ENCODE measurements at places on chromosomes 5 and 9.

DNA sequence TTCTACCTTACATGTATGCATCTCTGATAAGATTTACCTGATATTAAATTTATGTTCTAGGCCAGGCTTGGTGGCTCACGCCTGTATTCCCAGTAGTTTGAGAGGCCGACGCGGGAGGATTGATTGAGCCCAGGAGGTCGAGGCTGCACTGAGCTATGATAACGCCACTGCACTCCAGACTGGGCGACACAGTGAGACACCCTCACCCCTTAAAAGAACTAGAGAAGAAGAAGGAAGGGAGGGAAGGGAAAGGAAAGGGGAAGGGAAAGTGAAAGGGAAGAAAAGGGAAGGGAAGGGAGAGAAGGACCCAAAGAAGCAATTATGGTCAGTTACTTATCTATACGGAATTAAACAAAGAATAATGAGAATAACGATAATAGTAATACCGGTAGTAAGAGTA is 1.2 kb upstream of the RFK start:
- DNase-seq: no peak

DNA sequence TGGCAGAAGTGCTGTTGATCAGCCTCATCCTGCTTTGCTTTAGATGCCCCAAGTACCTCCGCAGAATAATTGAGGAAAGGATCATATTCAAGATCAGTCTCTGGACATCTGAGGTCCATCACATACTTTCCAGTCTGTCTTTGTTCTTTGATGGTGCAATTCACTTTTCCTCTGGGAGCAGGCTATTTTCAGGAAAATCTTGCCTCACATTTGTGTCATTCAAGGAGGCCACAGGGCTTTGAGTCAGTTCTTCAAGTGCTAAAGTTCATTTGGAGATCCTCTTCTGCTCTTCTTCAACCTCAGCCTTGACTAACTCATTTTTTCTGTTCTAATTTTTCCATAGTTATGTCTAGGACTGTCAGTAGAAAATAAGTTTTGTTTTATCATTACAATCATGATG is 18.6 kb downstream of the EQTN start:
- DNase-seq: no peak

DNA sequence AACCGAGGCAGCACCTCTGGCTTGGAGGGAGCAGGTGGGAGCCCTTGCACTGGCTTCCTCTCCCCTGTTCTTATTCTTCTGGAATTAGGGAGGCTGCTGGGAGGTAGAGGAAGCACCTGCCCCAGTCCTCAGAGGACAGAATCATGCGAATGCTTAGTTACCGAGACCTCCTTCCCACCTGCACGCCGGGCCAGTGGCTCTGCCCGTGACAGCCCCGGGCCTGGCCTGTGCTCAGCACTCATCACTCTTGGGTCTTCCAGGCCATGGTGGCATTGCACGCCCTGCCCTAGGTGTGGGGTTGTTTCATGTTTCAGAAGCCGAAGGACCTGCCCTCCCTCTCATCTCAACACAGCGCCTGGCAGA is 45.3 kb upstream of the NKD2 start:
- no peak for DNase-seq

GRCh38 chr9:134886413-134886913 is 5.9 kb downstream of the FCN2 start:
- DNase-seq: no peak

GRCh38 chr9:125700791-125701190 is 6.2 kb downstream of the MAPKAP1 start:
- no peak for DNase-seq

- DNase-seq: no peak
These were observed 120.1 kb downstream of the CMYA5 start for GRCh38 chr5:79809743-79810142.

DNA sequence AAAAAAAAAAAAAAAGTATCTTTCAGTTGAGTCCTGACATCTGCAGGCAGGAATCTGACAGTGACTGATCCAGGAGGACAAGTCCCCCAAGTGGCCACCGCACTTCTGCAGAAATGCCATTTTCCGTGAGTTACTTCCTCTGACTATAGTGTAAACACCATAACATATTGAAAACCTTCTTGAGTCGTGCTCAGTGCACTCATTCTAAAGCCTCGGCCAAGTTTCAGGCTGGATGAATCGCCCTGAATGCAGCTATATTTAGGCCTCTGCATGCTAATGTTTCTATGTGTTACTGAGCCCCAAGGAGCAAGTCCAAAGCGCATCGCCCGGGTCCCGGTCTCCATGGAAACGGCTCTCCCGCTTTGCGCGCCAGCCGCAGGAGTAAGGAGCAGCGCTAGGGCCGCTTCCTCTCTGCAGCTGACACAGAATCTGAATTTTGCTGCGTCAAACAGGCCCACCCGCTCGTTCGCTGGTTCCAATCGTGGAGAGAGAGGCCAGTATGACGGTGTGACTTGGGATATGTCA is 335.4 kb downstream of the MSX2 start:
- DNase-seq: no peak

DNA sequence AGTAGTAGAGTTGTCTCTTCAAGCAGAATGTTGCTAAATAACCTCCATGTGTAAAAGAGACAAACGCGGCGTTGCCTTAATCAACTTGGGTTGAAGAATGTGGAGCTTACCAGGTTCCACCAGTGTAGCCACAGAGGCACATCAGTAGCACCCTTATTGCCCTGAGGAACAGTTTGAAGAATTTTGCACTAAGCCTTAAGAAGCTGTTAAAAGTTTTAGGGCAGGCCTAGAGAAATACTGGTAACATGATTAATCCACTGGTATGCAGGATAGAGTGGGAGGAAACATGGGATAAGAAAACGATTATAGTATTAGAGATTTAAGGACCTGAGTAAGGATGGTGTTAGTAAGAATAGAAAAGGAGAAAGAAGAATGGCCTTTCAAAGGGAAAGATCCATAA is 100.6 kb downstream of the ZCCHC7 start:
- no peak for DNase-seq

GRCh38 chr9:96651626-96652025 is 3.5 kb downstream of the PRXL2C start:
- no peak for DNase-seq

GRCh38 chr5:159782197-159782994 is 133.9 kb upstream of the ADRA1B start:
- no peak for DNase-seq

- no peak for DNase-seq
These were observed 144.5 kb upstream of the GPR151 start for GRCh38 chr5:146660376-146660960.

GRCh38 chr5:142998316-142999020 is 228.3 kb downstream of the ARHGAP26 start:
- no peak for DNase-seq

DNA sequence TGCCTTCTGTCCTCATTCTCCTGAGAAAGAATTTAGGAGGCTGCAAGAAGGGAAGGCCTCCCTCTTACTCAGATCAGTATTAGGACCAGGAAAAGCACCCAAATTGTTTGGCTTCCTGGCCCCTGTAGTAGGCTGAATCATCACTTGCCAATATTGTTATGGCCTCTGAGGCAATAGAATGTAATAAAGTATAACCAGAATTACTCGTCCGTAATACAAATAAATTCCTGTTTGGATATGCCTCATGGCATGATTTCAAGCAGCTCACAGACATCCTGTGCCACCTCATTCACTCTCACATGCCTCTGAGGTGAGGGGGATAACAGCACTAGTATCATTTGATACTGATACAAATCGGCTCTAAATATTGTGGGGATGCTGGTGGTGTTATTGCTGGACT is 427.3 kb downstream of the ISL1 start:
- no peak for DNase-seq

DNA sequence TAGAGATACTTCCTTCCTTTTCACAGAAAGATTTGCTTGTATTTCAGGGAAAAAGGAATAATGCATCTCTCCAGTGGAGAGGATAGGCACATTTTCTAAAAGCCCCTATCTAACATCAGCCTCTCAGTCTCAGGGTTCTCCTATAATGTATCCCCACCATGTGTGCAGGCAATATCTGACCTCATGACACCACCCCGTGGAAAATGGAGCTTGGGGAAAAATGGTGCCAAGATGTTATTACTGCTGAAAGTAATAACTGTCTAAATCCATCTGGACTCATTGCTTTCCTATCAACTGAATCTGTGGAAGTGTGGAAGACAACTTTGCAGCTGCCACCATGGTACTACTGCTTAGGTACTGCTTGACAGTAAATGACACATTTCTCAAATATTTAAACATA is 574.3 kb downstream of the LRRC70 start:
- DNase-seq: no peak

DNA sequence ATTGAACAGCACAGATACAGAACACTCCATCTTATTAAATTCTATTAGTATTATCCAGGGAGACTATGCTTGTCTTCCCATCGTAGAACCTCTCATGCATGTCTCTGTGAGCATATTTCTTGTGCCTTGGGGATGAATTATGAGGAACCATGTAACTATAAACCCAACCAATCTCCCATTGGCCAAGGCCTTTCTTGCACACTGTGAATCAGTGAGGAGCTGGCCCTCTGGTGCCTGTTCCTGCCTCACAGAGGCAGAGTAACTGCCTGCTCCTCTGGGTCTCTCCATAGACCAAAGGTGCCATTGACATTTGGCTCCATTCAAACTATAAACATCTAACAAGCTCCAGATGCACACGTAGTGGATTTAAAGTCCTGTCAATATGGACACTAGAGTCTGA is 190.4 kb downstream of the ENC1 start:
- DNase-seq: no peak

DNA sequence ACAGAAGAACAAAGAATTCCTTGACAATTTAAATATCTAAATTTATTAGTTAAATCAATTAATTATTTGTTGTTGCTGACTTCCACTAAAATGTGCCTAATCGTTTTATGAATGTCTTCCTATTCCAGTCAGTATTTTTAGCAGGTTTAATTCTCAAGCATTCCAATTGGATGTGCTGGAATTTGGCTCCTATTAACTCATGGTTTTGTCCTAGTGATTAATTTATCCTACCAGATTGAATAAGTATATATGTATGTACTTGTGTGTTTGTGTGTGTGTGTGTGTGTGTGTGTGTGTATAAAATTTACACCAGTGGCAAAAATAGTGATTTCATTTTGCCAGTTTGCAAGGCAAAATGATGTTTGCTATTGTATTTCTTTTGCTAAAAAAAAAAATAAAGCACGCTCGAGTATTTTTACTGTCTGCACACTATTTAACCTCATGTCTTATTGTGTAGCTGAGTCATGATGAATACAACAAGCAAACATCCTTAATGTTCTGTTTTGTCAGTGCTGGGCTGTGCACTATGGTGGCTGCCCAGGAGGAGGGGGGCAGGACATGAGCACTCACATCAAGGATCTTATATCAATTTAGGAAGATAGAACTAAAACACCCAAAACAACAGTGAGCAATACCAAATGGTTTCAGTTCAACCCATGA is 375.5 kb downstream of the PDE4D start:
- no peak for DNase-seq

DNA sequence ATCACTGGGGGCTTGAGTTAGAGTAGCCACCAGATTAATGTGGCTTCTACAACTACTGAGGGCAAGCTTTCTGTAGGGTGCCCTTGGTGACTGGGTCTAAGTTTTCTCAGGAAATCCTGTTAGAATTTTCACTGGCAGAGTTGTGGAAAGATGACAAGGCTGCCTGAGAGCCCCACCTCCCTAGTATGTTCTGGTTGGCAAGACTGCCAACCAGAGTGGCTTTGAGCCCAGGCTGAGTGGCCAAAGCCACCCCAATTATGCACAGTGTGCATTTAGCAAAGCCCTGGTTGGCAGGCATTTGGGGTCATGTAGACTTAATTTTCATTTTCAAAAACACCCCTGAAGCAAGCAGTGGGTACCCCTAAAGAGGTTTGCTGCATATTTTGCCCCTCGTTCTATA is 136.7 kb upstream of the HAPLN1 start:
- DNase-seq: no peak

GRCh38 chr5:115589043-115589442 is 13.2 kb downstream of the TICAM2 start:
- no peak for DNase-seq

DNA sequence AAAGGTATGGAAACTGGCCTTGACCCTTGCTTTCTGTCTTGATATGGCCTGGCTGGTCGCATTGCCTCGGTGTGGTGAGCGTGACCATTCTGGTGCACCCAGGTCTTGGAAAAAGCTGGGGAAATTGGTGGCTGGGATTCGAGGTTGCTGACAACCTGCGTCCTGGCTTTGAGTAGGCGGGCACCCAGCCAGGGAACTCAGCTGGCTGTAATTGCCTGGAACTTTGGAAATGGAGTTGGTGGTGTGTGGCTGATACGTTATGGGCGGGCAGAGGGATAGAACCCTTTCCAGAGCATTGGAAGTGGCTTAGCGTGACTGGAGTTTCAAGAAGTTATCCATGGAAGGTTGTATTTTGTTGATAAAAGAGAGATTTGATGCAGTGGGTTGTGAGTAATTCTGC is 35.2 kb downstream of the KCNMB1 start:
- no peak for DNase-seq

DNA sequence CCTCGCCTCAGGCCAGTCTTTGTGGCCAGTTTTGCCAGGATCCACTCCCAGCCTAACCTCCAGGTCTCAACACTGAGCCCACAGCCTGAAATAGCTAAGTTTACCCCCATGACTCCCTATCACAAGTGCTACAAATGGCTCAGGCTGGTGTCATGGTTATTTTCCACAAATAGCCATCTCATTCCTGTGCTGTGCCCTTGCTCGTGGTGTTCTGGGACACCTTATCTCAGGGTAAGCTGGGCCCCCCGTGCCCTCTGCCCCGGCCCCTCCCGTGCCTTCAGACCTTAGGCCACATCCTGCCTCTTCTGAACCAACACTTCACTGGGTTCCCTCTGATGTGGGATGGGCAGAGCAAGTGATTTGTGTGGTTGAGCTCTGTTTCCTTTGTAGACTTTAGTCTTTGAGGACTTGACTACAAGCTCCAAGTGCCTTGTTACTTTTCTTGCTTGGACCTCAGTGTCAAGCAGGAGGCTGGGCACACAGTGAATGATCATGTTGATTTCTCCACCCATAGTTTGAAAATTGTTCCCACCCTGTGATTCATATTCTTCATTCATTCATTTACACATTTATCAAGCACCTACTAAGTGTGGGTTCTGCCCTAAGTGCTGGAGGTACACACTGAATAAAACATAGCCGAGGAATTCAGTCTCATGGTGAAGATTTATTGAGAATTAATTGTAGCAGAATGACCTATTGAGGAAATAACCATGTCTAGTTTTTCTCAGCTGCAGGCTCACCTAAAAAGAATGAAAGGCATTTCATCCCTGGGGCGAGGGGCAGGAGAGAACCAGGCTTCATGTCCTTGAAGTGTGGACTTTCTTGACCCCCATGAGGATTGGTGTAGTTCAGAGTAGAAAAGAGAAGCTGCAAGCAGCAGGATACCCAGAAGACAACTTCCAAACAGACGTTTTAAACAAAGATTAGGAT is 84.5 kb upstream of the CTNNA1 start:
- no peak for DNase-seq

- DNase-seq: no peak
These were observed 928 bp downstream of the MCTP1 start for GRCh38 chr5:95283761-95284571.

GRCh38 chr5:50958852-50959457 is 292.5 kb downstream of the PARP8 start:
- no peak for DNase-seq

- no peak for DNase-seq
These were observed 10.7 kb downstream of the OR1L8 start for GRCh38 chr9:122572456-122572855.

DNA sequence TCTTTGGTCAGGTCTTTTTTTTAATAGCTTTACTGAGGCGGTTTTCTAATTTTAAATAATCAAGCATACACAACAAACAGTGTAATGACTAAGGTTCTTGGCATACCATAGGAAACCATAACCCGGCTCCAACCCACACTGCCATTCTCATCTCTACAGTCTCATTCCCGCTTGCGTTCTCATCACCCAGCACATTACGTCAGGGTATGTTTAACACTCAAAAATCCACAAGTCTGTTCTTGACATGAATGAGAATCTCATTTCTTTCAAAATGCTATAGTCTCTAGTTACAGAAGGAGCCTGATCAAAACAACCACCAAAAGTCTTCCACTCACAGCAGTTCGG is 505 bp downstream of the C5orf34 start:
- no peak for DNase-seq
